Brain (organoid and tissue), 16 donors: ENCODE measurements at places on chromosomes 7 and 10. TPM values are rescaled to one million over a fixed set of nuclear protein-coding genes. Genes with fewer than 3 reads are reported as not detected.

CHPF2 gene
- 15.7 TPM for polyA plus RNA-seq

CHAT gene
- not detected for polyA plus RNA-seq

EIF3B gene
- 120 TPM for polyA plus RNA-seq

MBLAC1 gene
- polyA plus RNA-seq, result 4.7 TPM

SEMA3C gene
- polyA plus RNA-seq, result 3.3 TPM

USP54 gene
- 49.6 TPM for polyA plus RNA-seq

PRR15 gene
- polyA plus RNA-seq, result 0.19 TPM
